ENCODE measurements at places on chromosomes 7 and 10. TPM values are rescaled to one million over a fixed set of nuclear protein-coding genes. Genes with fewer than 3 reads are reported as not detected.

Gene CSGALNACT2
- 11.5 TPM for total RNA-seq

Gene GRID1
- not detected for total RNA-seq

Gene LLCFC1
- total RNA-seq: not detected

Gene ENO4
- 0.51 TPM for total RNA-seq

Gene JAKMIP3
- not detected for total RNA-seq

Gene IRF5
- under 0.01 TPM for total RNA-seq

Gene CLDN3
- total RNA-seq: not detected

Gene NAT16
- not detected for total RNA-seq

Gene IKZF1
- not detected for total RNA-seq

Gene NPC1L1
- total RNA-seq: not detected

Gene SAP25
- total RNA-seq: not detected

Gene AQP1
- total RNA-seq: 0.54 TPM

Gene OPALIN
- not detected for total RNA-seq

Gene ARHGEF35
- 3.4 TPM for total RNA-seq

Gene GSTO2
- total RNA-seq: 1.1 TPM

Gene ZC3HAV1L
- 10.9 TPM for total RNA-seq

Gene SYT15
- total RNA-seq: 1.2 TPM

Gene OR6B1
- total RNA-seq: not detected

Gene NRAP
- not detected for total RNA-seq

Gene CALCR
- total RNA-seq: not detected

Gene ELN
- total RNA-seq: 974 TPM

Gene UNCX
- total RNA-seq: not detected

Gene GNAT3
- not detected for total RNA-seq

Gene DYDC2
- total RNA-seq: not detected
